ENCODE measurements at places on chromosomes 2 and 18. TPM values are rescaled to one million over a fixed set of nuclear protein-coding genes. Genes with fewer than 3 reads are reported as not detected.

GRCh38 chr18:9659499-9660375 is 45.4 kb upstream of the PPP4R1 start:
- no peak for DNase-seq

DNA sequence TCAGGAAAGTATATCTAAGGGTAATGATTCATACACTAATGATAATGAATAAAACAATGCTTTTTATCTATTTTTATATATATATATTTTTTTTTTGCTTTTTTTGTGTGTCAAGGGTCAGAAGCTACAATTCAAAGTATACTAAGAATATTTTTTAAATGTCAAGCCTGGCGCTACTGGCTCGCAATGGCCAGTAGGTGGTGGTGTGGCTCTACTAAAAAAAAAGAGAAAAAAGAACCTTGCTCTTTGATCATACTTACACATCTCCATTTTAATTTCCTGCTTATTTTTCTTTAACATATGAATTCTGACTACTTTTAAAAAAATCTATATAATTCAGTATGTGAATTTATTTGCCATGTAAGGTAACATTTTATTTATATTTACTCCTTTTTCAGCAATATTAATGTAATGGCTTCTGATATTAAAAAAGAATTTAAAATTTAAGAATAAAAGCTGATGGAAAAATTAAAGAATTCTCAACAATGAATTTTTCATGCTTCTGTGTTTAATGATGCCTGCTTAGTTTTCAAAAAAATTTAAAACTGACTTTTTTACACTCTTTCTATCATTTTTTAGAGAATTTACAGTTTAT is 232.9 kb downstream of the GULP1 start:
- DNase-seq: no peak

SIX3 gene
- not detected for total RNA-seq

- no peak for DNase-seq
Observed at GRCh38 chr2:159468257-159468656, 148.1 kb downstream of the BAZ2B start.

CLK1 gene
- 42.8 TPM for total RNA-seq

DNA sequence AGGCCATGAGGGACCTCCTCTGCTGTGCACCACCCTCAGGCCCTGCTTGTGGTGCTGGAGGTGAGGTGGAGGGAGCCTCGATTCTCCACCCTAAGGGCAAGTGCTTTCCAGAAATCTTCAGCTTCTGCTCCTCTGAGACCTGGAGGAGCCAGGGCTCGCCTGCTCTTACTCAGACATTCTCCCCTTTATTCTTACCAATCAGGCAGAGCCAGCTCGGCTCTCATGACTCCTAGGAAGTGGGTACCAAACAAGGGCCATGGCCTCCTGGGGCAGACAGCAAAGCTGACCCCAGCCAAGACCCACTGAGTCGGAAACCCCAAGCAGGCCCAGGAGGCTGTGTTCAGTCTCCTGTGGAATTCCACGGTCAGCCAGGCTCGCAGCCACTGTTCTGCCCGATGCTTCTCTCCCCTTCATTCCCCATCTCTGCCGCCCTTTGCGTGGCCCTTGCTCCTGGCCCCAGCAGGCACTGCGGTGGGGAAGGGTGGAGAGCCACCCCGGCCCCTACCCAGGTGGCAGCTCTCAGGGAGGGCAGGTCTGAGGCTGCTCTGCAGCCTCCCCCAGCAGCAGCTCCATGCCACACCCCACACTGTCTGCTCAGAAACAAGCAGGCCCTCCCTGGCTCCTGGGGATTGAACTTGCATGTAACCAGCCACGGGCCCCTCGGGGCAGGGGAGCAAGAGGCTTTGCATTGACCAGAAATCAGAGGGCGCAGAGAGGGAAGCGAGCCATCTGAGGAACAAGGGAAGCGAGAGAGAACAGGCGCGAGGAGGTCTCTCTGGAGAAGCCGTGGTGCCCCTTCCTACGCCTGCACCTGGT is 24.0 kb downstream of the HS1BP3 start:
- DNase-seq: peak; percentile 15

Data from left ventricle myocardium inferior (tissue), 1 donor.